ENCODE measurements at places on chromosomes 1 and 21. TPM values are rescaled to one million over a fixed set of nuclear protein-coding genes. Genes with fewer than 3 reads are reported as not detected.

MTARC1 gene
- not detected for total RNA-seq

S100B gene
- total RNA-seq: 31.8 TPM

PRAMEF8 gene
- total RNA-seq: not detected

RIPPLY3 gene
- total RNA-seq: not detected

CYP4A11 gene
- not detected for total RNA-seq

KMO gene
- total RNA-seq: 1.3 TPM

PLA2G4A gene
- 5.6 TPM for total RNA-seq

GNAT2 gene
- total RNA-seq: not detected

TSTD1 gene
- 0.48 TPM for total RNA-seq

OR2M3 gene
- total RNA-seq: not detected

SMIM1 gene
- total RNA-seq: not detected

CPLANE2 gene
- total RNA-seq: 6.5 TPM

PGLYRP3 gene
- not detected for total RNA-seq

TAL1 gene
- total RNA-seq: not detected

HUNK gene
- 0.48 TPM for total RNA-seq

ANGPTL3 gene
- not detected for total RNA-seq

DCST2 gene
- not detected for total RNA-seq

COL18A1 gene
- total RNA-seq: 72.3 TPM

KCNK1 gene
- 0.12 TPM for total RNA-seq

CHI3L2 gene
- total RNA-seq: 2.6 TPM

WDR77 gene
- total RNA-seq: 62.8 TPM

GCSAML gene
- 0.12 TPM for total RNA-seq

DNA sequence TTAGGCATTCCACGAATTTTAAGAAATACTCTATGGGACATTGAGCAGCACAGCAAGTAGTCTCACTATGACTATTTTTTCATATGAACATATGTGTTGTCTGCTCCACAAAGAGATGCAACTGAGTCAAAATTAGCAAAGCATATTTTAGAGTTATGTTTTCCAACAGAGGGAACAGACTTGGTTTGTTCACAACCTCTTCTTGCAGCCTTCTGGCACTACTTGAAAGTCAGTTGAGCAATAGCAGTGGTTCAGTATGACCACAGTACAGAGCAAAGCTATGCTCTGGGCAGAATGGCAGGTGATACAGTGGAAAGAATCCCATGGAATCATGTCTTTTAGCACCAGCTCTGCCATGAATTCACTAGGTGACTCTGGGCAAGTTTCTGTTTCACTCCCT is 5.2 kb downstream of the CCN1 start:
- DNase-seq: peak; percentile 76

DNA sequence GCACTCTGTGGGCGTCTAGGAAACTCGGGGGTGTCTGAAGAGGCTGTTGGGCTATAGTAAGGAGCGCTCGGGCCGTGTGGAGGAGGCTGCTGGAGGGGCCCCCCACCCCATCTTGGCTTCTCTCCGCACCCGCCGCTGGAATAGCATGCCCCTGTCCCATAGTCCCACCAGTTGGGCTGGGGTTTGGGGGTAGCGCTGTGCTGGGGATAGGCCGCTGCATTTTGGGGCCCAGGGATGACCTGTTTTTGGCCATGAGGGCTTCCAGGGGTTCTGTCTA is 511 bp downstream of the EFNA3 start:
- DNase-seq: no peak

DNA sequence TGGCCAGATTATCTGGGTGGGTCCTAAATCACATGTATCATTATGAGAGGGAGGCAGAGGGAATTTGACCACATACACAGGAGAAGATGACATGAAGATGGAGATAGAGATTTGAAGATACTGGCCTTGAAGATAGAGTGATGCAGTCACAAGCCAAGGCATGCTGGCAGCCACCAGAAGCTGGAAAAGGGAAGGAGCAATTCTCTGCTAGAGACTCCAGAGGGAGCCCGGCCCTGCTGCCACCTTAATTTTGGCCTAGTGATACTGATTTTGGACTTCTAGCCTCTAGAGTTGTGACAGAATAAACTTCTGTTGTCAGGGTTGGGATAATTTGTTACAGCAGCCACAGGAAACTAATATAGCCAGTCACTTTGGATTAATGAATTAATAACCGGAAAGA is 2.2 kb upstream of the PRDM2 start:
- DNase-seq: no peak

DNA sequence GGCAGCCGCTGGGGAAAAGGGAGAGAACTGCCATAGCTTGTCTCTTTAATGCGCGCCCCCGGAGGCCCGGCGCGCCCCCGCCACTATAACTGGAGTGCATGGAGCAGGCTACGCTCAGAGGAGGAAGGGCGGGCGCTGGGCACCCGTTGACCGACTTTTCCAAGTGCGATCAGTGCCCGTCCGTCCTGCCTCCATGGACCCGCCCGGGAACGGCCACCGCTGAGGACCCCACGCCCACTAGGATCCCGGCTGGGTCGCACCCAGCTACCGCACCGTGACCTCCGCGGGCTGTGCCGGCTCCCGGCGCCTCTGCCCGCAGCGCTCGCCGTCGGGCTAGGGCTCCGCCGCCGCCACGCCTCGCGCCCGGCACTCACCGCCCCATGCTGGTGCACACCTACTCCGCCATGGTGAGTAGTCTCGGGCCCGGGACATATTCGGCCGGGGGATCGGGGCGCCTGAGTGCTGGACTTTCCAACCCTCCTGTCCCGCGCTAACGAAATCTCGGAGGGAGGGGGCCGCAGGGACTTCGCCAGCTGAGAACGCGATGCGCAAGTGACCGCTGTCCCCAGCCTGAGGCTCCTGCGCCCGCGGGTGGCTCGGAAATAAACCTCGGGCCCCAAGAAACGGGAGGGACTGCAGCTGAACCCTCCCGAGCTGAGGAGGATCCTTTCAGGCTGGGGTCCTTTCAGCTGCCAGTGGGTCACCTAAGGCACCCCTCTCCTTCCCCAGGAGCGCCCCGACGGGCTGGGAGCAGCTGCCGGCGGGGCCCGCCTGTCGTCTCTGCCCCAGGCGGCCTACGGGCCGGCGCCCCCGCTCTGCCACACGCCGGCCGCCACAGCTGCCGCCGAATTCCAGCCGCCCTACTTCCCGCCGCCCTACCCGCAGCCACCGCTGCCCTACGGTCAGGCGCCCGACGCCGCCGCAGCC is at the start of gene TFAP2E:
Gene TFAP2E (plus strand): TSS at position 117 of the 927 bp plus-strand sequence. CDS start 264 bp downstream, at position 381.
- peak; percentile 62 for DNase-seq

DNA sequence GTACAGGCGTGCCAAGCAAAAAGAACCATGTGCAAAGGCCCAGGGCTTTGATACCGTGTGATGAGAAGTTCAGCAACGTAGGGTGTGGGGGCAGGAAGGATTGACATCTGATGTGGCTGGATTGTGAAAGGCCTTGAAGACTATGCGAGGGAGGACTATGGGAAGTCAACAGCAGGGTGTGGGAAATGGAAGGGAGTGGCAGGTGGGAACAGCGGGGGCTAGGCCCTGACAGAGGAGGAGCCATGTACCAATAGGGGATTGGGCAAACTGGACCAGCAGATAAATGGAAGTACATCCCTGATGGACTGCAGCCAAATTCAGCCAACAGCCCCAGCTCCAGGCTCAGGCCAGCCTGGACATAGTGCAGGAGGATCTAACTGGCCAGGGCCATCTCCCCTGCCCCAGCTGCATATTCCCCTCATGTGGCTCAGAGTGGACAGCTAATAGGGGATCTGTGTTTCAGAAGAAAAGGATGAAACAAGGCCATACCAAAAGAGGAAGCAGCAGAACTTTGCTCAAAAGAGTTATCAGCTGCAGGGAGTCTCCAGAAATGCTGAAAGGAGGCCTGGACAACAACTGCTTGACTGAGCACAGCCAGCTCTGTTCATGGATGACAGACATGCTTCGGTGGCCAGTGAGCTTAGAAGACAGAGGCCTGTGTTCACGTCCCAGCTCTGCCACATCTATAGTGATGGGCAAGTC is 140.2 kb upstream of the SGIP1 start:
- DNase-seq: no peak

GRCh38 chr1:65949933-65950332 is 157.2 kb downstream of the PDE4B start:
- no peak for DNase-seq

DNA sequence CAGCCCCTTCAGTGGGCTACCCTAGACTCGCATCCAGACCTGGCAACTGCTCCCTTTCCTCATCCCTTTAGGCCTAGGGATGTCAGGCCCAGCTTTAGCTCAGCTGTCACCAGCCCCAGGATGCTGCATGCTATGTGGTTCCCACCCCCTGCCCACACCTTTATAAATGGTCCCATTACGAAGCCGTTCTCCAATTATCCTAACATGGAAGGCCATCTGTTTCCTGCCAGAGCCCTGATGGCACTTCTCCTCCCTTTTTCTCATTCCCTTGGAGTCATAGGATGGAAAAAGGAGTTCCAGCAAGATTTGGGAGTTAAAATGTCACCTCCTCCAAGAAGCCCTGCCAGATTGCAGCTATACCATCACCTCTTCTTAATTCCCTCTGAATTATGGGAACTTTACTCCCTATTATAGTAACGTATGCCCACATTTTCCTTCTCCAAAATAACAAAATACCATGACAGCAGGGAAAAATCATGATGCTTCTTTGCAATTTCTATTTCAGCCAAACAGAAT is 205.0 kb upstream of the GRIK3 start:
- DNase-seq: no peak

GRCh38 chr1:109796484-109797302 is 33.0 kb upstream of the EPS8L3 start:
- peak; percentile 70 for DNase-seq

- no peak for DNase-seq
Observed at GRCh38 chr21:46211376-46211775, 17.2 kb downstream of the LSS start.

DNA sequence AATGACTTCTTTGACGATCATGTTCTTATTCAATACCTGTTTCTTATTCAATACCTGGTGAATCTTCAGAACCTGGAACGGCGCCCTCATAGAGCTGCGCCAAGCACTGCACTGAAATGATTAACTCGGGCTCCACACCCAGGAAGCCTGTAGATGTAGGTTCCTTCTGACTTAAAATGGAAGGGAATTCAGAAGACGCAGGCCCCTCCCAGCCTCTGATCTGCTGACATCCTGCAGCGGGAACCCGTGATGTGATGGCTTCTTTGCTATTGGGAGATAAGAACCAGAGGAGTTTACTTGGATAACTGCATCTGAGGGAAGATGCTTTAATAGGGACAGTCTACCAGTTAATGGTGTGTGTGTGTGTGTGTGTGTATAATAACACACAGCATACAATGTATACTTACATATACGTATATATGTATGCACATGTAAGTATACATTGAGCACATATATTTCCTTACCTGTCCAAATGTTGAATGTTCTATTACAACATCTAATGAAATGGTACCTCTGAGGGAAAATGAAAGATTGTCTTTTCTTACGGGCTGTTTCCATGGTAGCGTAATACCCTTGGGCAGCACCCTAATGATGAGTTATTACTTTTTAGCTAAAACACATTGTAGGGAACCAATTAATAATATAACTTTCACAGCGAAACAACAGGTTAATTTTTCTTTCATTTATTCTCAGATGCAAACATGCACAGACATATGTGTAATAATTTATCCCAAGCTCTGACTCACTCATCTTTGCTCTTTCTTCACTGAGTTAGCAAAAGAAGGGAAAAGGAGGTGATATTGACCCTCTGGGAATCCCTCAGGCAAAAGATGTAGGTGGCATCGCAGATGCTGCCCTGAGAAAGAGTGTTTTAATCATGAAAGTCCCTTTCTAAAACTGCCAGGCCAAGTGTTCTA is 379.8 kb downstream of the SIPA1L2 start:
- DNase-seq: no peak

DNA sequence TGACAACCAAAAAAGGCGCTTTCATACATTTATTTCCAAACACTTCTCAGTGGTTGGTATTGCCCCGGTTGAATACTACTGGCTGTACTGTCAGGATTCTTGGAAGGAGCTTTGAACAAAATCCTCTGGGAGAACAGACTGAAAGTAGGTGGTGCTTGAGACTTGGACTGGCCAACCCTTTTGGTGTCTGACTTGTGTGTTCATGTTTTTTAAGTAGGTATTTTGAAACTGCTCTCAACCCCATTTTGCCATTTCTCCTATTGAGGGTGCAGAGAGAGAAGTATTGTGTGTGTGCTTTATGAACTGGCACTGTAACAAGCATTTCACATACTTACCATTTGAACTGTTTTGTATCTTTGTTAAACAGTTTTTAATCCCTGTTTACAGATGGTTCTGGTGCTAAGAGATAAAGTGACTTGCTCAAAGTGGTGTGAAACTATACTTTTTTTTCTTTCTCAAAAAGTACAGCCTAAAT is 21.2 kb downstream of the ARID1A start:
- no peak for DNase-seq

DNA sequence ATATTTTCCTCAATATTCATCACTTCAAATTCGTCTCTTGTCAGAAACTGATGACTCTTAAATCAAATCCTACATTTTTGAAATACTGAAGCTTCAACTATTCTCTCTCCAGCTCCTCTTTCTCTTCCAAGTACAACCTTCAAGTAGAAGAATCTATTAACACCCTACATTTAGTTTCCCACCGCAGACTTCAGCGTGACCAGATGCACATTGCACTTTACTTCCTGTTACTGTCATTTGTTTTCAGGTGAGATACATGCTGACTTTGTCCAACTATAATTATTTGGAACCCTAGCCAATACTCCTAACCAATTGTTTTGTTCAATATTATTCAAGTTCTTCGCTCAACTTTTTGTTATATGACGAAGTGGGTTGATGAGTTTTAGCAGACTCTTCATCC is 116.0 kb downstream of the MRPL39 start:
- no peak for DNase-seq

- peak; percentile 58 for DNase-seq
Observed at GRCh38 chr1:55951291-55951690, 628.1 kb downstream of the PLPP3 start.

DNA sequence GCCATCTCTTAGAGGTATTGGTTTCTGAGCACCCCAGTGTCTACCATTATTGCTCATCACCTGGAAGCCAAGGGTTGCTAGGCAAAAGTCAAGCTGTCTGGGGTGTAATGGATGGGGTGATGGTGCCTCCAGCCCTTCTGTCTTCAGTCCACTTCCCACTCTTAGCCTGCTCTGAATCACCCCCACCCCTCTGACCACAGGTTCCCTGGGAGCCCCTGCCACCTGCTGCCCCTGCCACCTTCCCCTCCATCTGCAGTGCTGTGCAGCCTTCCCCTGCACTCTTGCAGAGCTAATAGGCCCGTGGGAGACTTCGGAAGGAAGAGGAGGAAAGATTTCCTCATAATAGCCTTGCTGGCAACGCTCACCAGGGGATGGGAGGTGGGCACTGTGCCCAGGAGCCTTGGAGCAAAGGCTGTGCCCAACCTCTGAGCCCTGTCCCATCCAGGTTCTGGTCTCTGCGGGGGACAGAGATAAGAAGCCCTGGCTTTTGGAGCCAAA is 35.5 kb downstream of the CAPN2 start:
- DNase-seq: no peak

DNA sequence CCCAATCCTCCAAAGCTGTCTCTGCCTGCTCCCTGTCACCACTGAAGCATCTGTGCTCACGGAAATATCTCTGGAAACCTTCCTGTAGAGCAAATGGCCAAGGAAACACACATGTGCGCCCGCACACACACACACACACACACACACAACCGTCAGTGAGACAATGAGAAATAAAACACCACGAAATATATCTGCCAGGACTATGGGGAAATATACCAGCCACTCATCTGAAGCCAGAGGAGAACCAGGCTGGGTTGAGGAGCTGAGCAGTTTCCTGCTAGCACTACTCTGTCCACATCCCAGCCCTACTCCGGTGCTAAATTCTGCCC is 25.1 kb upstream of the PLXNA2 start:
- no peak for DNase-seq

GRCh38 chr1:60283690-60284089 is 210.1 kb upstream of the C1orf87 start:
- peak; percentile 19 for DNase-seq

- DNase-seq: no peak
Observed at GRCh38 chr1:209042413-209042812, 541.1 kb upstream of the CAMK1G start.

- DNase-seq: peak; percentile 53
Observed at GRCh38 chr1:209937996-209938959, at the start of gene SYT14. TSS of gene SYT14 (plus strand) at chr1:209938217. CDS start at chr1:209938265, 48 bp downstream.

Measured in RPMI7951 (cell line).